ENCODE measurements at places on chromosomes 4 and X.

- DNase-seq = no peak
Observed at GRCh38 chr4:2378401-2378800, 40.0 kb downstream of the ZFYVE28 start.

GRCh38 chr4:148025981-148026380 is 294.1 kb downstream of the ARHGAP10 start:
- no peak for DNase-seq

DNA sequence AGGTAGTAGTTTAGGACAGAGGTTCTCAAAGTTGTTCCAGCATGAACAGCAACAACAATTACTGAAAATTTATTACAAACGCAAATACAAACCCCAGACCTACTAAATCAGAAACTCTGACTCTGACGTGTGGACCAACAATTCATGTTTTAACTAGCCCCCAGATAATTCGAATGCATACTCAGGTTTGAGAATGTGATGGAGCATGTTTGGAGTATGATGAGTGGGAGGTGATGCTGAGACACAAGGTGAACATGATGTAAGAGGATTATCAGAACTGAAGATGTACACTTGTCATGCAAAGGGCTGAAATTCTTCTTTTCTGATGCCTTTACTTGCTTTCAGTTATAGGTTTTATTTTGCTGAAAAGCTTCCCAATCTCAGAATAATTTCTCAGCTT is 323.0 kb downstream of the INPP4B start:
- no peak for DNase-seq

- DNase-seq = peak; percentile 56
Observed at GRCh38 chr4:166165829-166166420, 292.9 kb downstream of the TLL1 start.

GRCh38 chr4:129218360-129218759 is 122.4 kb downstream of the C4orf33 start:
- DNase-seq = no peak

All from NCI-H1930 (cell line).